ENCODE measurements at places on chromosomes 3 and 15.

GRCh38 chr15:69478259-69478781 lies 25.7 kb downstream of the RPLP1 start:
- DNase-seq: peak; percentile 24

- no peak for DNase-seq
These were observed 243.2 kb upstream of the NR2F2 start for GRCh38 chr15:96087180-96087884.

DNA sequence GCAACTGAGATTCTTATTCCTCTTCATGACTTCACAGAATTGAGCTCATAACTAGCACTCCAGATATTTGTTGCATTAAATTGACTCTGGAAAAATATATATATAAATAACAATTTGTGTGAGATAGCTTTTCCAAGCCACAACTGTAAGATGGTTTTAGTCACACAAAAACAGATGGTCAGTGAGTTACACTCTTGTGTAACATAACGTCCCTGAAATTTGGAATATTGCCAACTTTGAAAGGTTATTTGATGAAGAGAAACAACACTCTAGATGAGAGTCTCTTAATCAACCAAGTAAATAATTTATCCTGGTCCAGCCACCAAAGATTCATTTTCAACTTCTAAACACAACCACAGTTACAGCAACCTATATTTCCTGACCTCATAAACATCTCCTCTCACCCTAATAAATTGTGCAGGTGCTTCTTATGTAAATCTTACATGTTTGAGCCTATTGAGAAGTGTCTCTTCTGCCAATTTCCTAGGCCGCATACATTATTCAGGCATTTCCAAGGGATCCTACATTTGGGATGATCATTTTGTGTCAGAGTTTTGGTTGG lies 84.9 kb upstream of the ACP3 start:
- no peak for DNase-seq

GRCh38 chr15:55221090-55222011 lies 24.6 kb upstream of the RSL24D1 start:
- peak; percentile 6 for DNase-seq

- no peak for DNase-seq
These were observed 84.7 kb downstream of the MRPL46 start for GRCh38 chr15:88382482-88382983.

GRCh38 chr15:49855917-49856637 lies 235.2 kb downstream of the DTWD1 start:
- no peak for DNase-seq

DNA sequence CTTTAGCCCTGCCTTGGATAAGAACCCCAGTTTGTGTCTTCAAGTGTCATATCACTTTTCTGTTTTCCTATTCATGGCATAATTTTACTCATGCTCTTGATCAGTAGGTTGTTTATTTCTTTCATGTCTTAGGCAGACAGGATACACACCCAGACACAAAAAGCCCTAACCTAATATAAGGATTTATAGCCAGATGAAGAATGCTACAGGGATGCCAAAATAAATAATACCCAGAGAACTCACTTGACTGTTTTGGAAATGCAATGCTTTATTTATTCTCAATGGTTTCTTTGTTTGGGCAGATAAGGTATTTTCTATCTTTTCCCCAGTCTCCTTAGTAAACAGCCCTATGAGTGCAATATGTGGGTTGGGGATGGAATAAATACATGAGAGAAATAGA lies 424.0 kb upstream of the PDZRN3 start:
- no peak for DNase-seq
